IPS DF 6.9 (cell line): ENCODE measurements at places on chromosomes 12 and 14.

- no peaks in the 10 kb centered on the region for H3K27me3 ChIP-seq
- H3K4me3 ChIP-seq = peak overlapping the region; percentile 68; the same call in 1 of the 2 replicates
- no peaks in the 10 kb centered on the region for H3K36me3 ChIP-seq
Observed at GRCh38 chr12:2960390-2960956, 1.3 kb downstream of the TEAD4 start.

GRCh38 chr14:66965831-66966230 is 223.4 kb upstream of the GARIN2 start:
- H3K4me1 ChIP-seq = no peaks in the 10 kb centered on the region; the same call in 1 of the 2 replicates
- no peak for DNase-seq
- no peak overlapping the region for H3K4me3 ChIP-seq
- H3K36me3 ChIP-seq = no peaks in the 10 kb centered on the region

DNA sequence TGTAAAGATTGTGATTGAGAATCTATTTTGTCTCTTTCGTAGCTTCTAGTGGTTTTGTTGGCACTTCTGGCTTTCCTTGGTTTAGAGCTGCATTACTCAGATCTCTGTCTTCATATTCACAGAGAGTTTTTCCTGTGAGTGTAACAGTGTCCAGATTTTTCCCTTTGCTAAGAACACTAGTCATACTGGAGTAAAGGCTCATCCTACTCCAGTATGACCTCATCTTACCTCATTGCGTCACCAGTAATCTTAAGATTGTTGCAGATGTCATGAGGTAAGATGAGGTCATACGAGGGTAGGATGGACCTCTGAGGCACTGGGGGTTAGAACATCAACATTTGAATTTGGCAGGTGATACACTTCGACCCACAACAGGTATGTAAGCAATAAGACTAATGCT is 461.2 kb downstream of the FLRT2 start:
- no peaks in the 10 kb centered on the region for H3K36me3 ChIP-seq
- no peak overlapping the region for H3K4me3 ChIP-seq
- DNase-seq = no peak
- H3K27ac ChIP-seq = no peak overlapping the region

GRCh38 chr12:96143827-96144565 is 50.2 kb upstream of the ELK3 start:
- no peaks in the 10 kb centered on the region for H3K36me3 ChIP-seq

- H3K36me3 ChIP-seq = no peaks in the 10 kb centered on the region
- H3K4me3 ChIP-seq = no peak overlapping the region
- DNase-seq = no peak
- H3K4me1 ChIP-seq = no peaks in the 10 kb centered on the region
Observed at GRCh38 chr14:74702293-74702692, 10.6 kb downstream of the AREL1 start.

- no peaks in the 10 kb centered on the region for H3K27me3 ChIP-seq
- H3K36me3 ChIP-seq = no peaks in the 10 kb centered on the region
- DNase-seq = no peak
- no peak overlapping the region for H3K27ac ChIP-seq
- no peak overlapping the region for H3K4me3 ChIP-seq
- peaks cover 2% of the 10 kb centered on the region; the same call in 1 of the 2 replicates for H3K4me1 ChIP-seq
Observed at GRCh38 chr12:98817742-98818141, 172.7 kb downstream of the APAF1 start.

- H3K27ac ChIP-seq = no peak overlapping the region
- no peaks in the 10 kb centered on the region for H3K36me3 ChIP-seq
- no peak for DNase-seq
- H3K4me1 ChIP-seq = no peaks in the 10 kb centered on the region; the same call in 1 of the 2 replicates
- no peaks in the 10 kb centered on the region for H3K27me3 ChIP-seq
- no peak overlapping the region for H3K4me3 ChIP-seq
Observed at GRCh38 chr12:28027947-28028724, 55.6 kb upstream of the PTHLH start.

DNA sequence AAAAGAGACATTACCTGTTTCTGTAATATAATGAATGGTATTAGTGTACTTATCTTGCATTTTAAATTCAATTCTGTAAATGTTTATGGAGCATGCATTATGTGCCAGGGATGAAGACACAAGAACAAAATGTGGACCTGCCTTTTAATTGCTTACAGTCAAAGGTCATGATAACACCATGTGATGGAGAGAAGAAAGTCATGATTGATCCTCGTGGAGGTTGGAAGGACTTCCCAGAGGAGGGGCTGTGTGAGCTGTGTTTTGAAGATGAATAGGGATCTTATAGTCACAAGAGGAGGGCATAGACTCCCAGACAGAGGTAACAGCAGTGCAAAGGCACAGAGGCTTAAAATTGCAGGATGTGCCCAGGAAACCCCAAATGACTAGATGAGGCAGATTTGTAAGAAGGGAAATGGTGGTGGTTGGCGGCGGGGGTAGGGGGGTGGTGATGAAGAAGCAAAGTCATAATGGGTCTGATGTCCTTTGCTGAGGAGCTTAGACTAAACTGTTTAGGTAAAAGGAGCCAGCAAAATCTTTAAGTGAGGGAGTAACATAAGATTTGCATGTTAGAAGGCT is 151.5 kb downstream of the PRKCH start:
- no peak overlapping the region for H3K27ac ChIP-seq
- no peak for DNase-seq
- H3K4me1 ChIP-seq = peaks cover 8% of the 10 kb centered on the region
- H3K4me3 ChIP-seq = no peak overlapping the region
- peaks cover 1% of the 10 kb centered on the region; the same call in 1 of the 2 replicates for H3K27me3 ChIP-seq

GRCh38 chr12:97912943-97913342 is 450.3 kb downstream of the RMST start:
- no peak overlapping the region for H3K27ac ChIP-seq
- H3K36me3 ChIP-seq = no peaks in the 10 kb centered on the region
- no peaks in the 10 kb centered on the region for H3K27me3 ChIP-seq
- H3K4me3 ChIP-seq = no peak overlapping the region
- no peak for DNase-seq

GRCh38 chr12:108973629-108974152 is 47.2 kb downstream of the SVOP start:
- no peaks in the 10 kb centered on the region for H3K36me3 ChIP-seq
- H3K4me3 ChIP-seq = no peak overlapping the region

DNA sequence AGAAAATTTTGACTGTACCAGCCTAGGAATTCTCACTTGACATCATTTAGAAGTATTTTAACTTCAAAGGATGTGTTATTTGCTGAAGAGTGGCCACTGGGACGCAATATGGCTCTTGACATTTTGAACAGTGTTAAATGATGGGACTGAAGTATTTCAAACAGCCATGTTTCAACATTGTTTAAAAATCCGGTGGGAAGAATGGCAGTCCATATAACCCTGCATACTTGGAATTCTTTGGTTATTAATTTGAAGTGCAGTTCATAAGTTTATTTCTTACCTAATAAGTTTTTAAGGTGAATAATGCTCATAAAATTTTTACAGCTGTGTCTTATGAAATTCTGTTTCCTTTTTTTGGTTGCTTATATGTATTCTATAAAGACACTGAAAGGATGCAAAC is 8.3 kb downstream of the TMTC2 start:
- H3K4me3 ChIP-seq = no peak overlapping the region
- no peaks in the 10 kb centered on the region for H3K4me1 ChIP-seq
- no peak for DNase-seq
- no peak overlapping the region for H3K27ac ChIP-seq
- H3K36me3 ChIP-seq = no peaks in the 10 kb centered on the region
- H3K27me3 ChIP-seq = no peaks in the 10 kb centered on the region

- H3K36me3 ChIP-seq = no peaks in the 10 kb centered on the region
- no peak overlapping the region for H3K27ac ChIP-seq
- no peak overlapping the region for H3K4me3 ChIP-seq
- no peaks in the 10 kb centered on the region for H3K4me1 ChIP-seq
Observed at GRCh38 chr12:117501076-117501869, 139.8 kb upstream of the NOS1 start.

DNA sequence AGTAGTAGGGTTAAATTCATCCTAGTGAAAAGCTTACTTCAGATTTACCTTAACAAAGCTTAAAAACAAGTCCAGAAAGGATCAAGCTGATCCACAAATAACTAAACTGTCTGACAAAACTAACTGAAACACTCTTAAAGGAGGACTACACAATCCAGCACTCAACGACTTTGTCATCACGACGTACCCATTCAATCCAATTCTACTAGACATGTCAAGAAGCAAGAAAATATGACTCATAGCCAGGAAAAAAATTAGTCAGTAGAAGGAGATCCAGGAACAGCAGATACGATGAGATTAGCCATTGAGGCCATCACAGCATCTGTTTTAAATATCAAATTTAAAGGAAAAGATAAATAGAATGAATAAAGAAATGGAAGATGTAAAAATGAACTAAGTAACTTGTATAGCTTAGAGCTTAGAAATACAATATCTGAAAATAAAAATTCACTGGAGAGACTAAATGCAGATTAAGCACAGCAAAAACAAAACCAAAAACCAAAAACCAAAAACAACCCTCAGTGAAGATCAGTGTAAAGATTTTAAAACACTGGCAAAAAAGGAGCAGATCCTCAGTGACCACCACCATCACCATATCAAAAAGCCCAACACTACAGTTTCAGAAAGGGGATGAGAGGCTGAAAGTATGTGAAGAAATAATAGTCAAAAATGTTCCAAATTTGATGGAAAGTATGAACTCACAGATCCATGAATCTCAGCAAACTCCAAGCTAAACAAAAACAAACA is 95.0 kb upstream of the CCND2 start:
- no peak for DNase-seq
- H3K27ac ChIP-seq = no peak overlapping the region
- no peak overlapping the region for H3K4me3 ChIP-seq

GRCh38 chr12:63895841-63896240 is 51.3 kb downstream of the SRGAP1 start:
- no peaks in the 10 kb centered on the region for H3K36me3 ChIP-seq
- no peaks in the 10 kb centered on the region for H3K27me3 ChIP-seq
- H3K4me3 ChIP-seq = no peak overlapping the region
- no peak for DNase-seq
- peaks cover 2% of the 10 kb centered on the region; the same call in 1 of the 2 replicates for H3K4me1 ChIP-seq

- H3K4me1 ChIP-seq = no peaks in the 10 kb centered on the region
- no peaks in the 10 kb centered on the region for H3K36me3 ChIP-seq
- no peak for DNase-seq
- H3K27me3 ChIP-seq = no peaks in the 10 kb centered on the region
- no peak overlapping the region for H3K4me3 ChIP-seq
Observed at GRCh38 chr12:78562368-78563205, 302.0 kb upstream of the SYT1 start.

- H3K4me1 ChIP-seq = no peaks in the 10 kb centered on the region
- H3K27ac ChIP-seq = no peak overlapping the region
- no peaks in the 10 kb centered on the region for H3K36me3 ChIP-seq
- H3K27me3 ChIP-seq = no peaks in the 10 kb centered on the region
- DNase-seq = no peak
Observed at GRCh38 chr12:82955043-82955442, 268.3 kb downstream of the TMTC2 start.

- H3K27ac ChIP-seq = no peak overlapping the region
- H3K4me1 ChIP-seq = no peaks in the 10 kb centered on the region
- DNase-seq = no peak
- no peaks in the 10 kb centered on the region for H3K27me3 ChIP-seq
Observed at GRCh38 chr14:93369713-93370266, 22.8 kb downstream of the COX8C start.

- no peaks in the 10 kb centered on the region for H3K4me1 ChIP-seq
- H3K36me3 ChIP-seq = peaks cover 34% of the 10 kb centered on the region
- no peaks in the 10 kb centered on the region for H3K27me3 ChIP-seq
- DNase-seq = no peak
- no peak overlapping the region for H3K4me3 ChIP-seq
- no peak overlapping the region for H3K27ac ChIP-seq
Observed at GRCh38 chr12:123731596-123731995, 19.4 kb downstream of the ATP6V0A2 start.

DNA sequence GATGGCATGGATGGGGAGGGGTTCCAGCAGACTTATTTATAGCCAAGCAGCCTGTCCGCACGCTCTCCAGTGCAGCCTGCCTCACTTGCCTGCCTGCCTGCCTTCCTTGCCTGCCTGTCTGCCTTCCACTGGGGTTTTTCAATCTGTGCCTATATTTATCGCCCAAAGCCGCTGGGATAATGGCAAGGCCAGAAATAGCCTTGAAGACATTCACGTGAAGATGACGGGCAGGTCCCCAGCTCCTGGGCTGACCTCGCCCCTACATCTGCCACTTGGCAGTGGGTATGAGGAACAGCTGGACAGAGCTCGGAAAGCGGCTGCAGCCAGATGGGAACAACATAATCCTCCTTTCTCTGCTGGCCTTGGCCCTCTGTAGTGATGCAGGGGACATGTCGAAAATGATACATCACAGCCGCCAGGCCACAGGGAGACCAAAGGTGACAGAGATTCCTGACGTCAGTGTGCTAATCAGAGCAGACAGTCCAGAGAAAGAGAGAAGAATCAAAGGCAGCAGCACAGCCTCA is 53.3 kb downstream of the PITPNM2 start:
- H3K27me3 ChIP-seq = no peaks in the 10 kb centered on the region
- no peak overlapping the region for H3K27ac ChIP-seq
- no peak for DNase-seq
- H3K4me1 ChIP-seq = peaks cover 1% of the 10 kb centered on the region; the same call in 1 of the 2 replicates

DNA sequence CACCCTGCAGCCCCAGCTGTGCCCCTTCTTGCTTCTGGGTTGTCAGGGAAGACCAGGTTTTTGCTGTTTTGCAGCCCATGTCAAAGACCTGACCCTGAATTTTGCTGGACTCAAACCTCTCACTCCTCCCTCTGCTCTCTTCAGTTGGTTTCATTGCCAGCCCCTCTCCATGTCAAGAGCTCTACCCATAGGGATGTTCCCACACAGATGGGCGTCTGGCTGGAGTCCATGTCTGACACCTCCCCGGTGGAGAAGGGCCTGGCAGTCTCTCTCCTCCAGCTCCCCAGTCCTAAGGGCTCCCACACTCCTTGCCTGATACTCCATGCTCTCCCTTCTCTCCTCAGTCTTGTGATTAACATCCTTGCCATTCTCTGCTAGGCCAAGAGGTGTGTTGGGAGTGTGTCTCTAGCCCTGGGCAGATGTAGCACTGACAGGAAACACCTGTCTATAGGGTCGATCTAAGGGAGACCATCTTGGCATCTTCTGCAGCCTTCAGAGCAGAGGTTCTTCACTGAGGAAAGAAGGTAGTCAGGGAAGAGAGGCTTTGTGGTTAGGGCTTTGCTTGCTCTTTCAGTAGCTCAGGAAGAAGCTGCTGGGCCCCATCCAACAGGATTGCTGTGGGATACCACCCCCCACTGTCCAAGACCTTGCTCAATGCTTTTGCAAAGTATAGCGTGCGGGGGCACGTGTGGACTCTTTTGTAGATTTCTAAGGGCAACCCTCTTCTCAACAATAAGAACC is 4.7 kb downstream of the ASIC1 start:
- H3K27ac ChIP-seq = no peak overlapping the region
- peaks cover 17% of the 10 kb centered on the region for H3K27me3 ChIP-seq
- no peaks in the 10 kb centered on the region for H3K36me3 ChIP-seq
- no peaks in the 10 kb centered on the region; the same call in 1 of the 2 replicates for H3K4me1 ChIP-seq

- H3K4me1 ChIP-seq = peaks cover 5% of the 10 kb centered on the region
- no peak overlapping the region for H3K27ac ChIP-seq
- no peak overlapping the region for H3K4me3 ChIP-seq
- H3K36me3 ChIP-seq = no peaks in the 10 kb centered on the region
- DNase-seq = no peak
Observed at GRCh38 chr12:88867510-88867909, 287.2 kb upstream of the KITLG start.

- no peak overlapping the region for H3K4me3 ChIP-seq
- peak; percentile 66 for DNase-seq
- peaks cover 2% of the 10 kb centered on the region; the same call in 1 of the 2 replicates for H3K4me1 ChIP-seq
- no peaks in the 10 kb centered on the region for H3K27me3 ChIP-seq
- no peak overlapping the region for H3K27ac ChIP-seq
- H3K36me3 ChIP-seq = no peaks in the 10 kb centered on the region
Observed at GRCh38 chr12:13534645-13535398, 338.3 kb downstream of the EMP1 start.
